H54 (cell line): ENCODE measurements at places on chromosomes 3 and 15.

- no peak for DNase-seq
These were observed 877 bp downstream of the NIT2 start for GRCh38 chr3:100335434-100335833.

- no peak for DNase-seq
These were observed 508.9 kb upstream of the TBL1XR1 start for GRCh38 chr3:177705976-177706823.

DNA sequence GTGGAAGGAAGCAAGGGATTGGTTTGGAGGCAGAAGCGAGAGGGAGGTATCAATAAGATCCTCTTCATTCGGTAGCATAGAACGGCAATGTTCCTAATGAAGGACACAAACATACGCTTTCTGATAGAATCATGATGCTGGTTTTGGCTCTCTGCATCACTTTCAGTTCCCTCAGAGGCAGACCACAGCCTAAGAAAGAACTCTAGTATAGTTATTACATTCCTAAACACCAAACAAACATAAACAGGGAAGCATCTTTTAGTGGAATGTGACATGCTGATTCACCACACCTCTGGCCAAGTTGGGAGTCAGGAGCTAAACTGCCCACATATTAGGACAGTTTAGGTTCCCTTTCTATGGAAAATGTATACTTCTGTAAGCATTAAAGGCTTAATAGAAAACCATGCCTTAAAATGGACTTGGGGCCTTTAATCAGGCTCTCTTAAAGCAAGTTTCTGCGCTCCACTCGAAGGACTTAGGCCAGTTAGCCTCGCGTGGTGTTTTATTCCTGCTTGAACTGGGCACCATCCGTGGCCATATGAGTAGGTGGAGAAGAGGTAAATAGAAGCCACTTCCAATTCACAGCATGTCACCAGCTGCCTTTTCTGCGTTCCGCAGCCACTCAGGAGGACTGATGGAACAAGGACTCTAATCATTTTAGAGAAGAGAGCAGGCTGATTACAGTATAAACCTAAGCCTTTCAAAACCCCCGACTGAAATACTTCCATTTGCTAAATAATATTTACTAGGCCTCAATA is 53.7 kb downstream of the CD47 start:
- no peak for DNase-seq

DNA sequence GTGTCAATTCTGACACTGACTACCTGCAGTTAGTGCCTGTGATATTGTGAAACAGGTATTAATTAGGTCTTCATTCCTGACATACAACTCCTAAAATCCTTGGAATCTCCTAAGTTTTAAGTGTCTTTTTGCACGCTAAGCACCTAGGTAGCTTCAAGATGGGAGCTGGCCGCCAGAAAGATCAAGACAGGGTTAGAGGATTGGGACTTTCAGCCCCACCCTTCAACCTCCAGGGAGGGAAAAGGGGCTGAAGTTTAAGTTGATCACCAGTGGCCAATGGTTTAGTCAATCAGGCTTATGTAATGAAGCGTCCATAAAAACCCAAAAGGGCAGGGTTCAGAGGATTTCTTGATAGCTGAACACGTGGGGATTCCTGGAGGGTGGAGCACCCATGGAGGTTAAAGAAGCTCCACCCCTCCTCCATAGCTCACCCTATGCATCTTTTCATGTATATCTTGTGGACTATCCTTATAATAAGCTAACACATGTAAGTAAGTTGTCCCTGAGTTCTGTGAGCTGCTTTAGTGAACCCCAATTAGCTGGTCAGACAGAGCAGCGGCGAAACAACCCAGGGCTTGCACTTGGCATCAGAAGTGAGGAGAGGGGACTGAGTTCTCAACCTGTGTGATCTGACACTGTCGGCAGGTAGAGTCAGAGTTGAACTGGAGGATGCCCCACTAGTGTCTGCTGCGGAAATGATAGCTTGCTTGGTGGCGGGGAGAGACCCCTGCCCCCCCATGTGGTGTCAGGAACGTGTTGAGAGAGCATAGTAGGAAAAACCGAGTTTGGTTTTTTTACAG is 12.8 kb upstream of the SRP14 start:
- DNase-seq = no peak

GRCh38 chr3:58518291-58518789 is 18.6 kb downstream of the ACOX2 start:
- no peak for DNase-seq
